ENCODE measurements at places on chromosomes 2 and 18.

GRCh38 chr2:239152239-239152915, 248.4 kb downstream of the HDAC4 start:
- DNase-seq, result no peak

- no peak for DNase-seq
Measured at GRCh38 chr2:64398516-64399129, 55.3 kb upstream of the LGALSL start.

DNA sequence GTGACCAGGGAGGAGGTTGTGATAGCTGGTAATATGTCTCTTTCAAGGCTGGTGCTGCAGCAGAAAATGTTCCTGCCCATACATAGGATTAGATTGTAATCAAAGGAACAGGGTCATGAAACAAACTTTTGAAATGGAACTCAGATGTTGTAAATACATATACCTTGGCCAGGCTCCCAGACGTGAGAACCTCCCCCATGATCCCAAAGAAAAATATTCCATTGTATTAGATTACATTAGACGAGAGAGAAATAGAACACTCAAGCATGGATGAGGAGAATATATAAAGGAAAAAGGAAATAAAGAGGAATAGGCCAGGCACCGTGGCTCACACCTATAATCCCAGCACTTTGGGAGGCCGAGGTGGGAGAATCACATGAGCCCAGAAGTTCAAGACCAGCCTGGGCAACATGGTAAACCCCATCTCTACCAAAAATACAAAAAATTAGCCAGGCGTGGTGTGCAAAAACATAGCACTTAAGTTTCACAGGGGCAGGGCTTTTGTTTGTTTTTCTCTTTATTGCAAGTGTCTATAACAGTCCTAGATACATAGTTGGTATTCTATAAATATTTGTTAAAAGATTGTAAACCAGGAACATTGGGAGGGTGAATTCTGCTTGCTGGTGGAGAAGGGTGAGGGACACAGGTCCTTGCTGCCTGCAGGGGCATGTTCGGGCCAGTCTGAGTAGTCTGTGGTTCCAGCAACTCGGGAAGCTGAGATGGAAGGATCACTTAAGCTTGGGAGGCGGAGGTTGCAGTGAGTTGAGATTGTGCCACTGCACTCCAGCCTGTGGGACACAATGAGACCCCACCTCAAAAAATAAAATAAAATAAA, 52.8 kb downstream of the RPL37A start:
- DNase-seq, result no peak

GRCh38 chr2:12304564-12305171, 412.1 kb upstream of the TRIB2 start:
- no peak for DNase-seq
